ENCODE measurements at places on chromosomes 7 and 10.

- no peak for DNase-seq
Observed at GRCh38 chr7:28703037-28703765, 254.9 kb downstream of the TRIL start.

DNA sequence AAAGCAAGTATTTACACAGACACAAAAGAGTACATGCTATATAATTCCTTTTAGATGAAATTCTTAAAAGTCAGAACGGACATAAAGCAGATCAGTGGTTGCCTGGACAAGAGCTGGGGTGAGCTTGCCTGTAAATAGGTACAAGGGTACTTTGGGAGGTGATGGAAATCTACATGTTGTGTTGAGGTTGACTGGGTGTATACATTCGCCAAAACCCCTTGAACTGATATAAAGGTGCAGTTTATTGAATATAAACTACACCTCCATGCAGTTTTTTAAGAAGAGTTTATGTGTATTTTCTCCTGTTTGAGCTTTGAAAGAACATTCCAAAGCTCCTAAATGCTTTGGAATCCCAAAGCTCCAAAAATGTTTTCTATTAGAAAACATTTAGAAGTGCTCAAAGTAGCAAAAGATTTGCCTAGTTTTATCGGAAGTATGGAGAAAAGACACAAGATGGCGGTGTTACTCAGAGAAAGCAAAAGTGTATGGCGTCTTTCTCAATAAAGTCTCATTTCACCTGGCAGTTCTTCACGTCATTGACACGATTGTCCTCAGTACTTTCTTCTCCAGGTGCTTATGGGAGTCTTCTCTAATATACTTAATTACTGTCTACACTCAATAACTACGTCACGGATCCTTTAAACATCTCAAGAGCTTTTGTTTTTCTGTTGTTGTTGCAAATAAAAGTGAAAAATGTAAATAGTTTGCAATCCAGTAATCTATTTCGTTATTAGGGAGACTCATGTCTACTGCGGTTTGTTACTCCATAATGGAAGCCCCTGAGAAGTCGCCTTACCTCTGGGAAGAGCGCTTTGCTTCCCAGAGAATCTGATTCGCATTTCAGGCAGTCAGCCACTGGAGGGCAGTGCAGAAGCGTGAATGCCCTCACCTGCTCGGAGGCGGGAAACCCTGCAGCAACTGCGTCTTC is 14.7 kb upstream of the SEC61G start:
- DNase-seq, result peak; percentile 57

- DNase-seq, result no peak
Observed at GRCh38 chr10:130074639-130075038, 36.0 kb downstream of the C10orf143 start.

GRCh38 chr7:6614953-6615722 is at the start of gene ZNF853:
Gene ZNF853, plus strand, starts transcription at chr7:6615610. Its CDS starts 565 bp downstream, at chr7:6616175.
- no peak for DNase-seq

DNA sequence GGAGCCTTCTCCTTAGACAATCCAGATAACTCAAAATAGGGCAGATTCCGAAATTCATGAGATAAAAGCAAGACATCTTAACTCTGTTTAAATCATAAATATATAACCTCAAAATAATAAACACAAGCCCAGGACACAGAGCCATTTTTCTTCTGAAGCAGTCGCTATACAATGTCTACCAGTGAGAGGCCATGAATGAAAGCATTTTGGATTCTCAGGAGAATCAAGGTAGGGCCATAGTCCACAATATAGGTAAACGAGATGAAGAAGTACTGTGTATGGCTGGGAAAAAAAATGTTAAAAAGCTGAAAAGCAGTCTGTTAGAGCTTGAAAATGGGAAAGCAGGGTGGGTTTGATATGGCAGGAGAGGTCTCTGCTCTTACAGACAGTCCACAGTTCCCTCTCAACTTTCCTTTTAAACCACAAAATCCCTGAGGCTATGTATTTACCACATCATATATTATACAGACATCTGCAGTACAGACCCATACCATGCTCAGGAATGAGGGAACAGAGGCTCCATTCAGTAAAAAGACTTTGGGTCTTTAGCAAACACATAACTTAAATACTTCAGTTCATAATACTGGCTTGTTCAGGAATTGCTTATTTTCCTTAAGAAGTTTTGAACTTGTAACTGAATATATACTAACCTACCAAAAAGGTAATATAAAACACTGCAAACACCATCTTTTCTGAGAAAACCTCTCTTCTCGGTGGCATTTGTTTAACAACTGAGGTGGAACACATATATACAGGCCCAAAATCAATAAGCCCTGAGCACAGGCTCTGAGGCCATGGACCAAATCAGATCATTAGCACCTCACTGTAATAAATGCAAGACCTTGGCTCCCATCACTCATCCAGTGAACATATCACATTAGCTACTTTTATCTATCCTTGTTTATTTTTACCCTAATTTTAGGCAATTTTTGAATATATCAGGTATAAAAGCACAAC is 109.3 kb downstream of the SORBS1 start:
- DNase-seq, result no peak
